ENCODE measurements at places on chromosomes 1 and 21. TPM values are rescaled to one million over a fixed set of nuclear protein-coding genes. Genes with fewer than 3 reads are reported as not detected.

DEPDC1 gene
- polyA plus RNA-seq, result 0.03 TPM

EPHA10 gene
- 0.04 TPM for polyA plus RNA-seq

GBP1 gene
- polyA plus RNA-seq, result 5.8 TPM

DNA sequence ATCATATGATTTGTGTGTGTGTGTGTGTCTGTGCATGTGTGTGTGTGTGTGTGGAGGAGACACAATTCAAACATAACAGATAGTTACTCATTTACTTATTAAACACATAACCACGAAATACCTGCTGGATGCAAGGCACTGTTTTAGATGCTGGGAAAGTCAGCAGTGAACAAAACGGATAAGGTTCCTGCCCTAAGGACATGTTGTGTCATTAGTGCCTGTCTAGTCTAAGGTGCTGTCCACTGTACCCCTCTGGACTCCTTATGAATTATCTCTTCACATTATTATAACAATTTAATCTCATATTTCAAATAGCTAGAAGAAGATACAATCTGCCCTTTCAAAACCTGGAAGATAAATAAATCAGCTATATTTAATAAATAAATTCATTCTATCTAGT is 162.4 kb downstream of the PLPPR5 start:
- DNase-seq, result no peak

- DNase-seq, result no peak
These were observed 187.9 kb downstream of the SMYD3 start for GRCh38 chr1:246319083-246319714.

GRCh38 chr1:156481527-156481926 is 19.0 kb downstream of the MEF2D start:
- DNase-seq, result no peak
